Left ventricle myocardium inferior (tissue), 1 donor: ENCODE measurements at places on chromosomes 1 and 21.
A peak's percentile ranks its signal among the peaks of the same experiment; 100 is the strongest.

GRCh38 chr1:84855691-84856630, 37.0 kb downstream of the LPAR3 start:
- no peak for DNase-seq

DNA sequence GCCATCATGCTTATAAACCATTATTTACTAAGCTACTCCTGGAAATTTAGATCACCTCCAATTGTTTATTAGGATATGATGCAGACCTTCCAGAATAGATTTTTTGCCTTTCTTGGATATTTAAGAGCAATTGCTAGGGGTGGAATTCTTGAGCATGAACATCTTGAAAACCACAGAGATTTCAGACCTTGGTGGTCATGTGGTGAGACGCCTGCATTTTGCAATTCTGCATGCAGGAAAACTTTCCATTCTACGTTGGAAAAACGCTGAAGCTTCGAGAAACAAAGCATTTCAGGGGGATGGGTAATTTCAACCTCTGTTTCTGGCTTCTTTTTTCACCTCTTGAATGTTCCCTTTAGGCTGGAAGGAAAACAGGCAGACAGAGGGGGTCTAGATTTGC, 596.3 kb downstream of the KIF26B start:
- no peak for DNase-seq

- DNase-seq, result no peak
Measured at GRCh38 chr1:63682936-63683335, 89.7 kb downstream of the PGM1 start.

GRCh38 chr1:160711602-160712311, at the start of gene CD48:
TSS of gene CD48 (minus strand) at chr1:160711822. CDS start at chr1:160711763, 59 bp downstream.
- DNase-seq, result no peak

DNA sequence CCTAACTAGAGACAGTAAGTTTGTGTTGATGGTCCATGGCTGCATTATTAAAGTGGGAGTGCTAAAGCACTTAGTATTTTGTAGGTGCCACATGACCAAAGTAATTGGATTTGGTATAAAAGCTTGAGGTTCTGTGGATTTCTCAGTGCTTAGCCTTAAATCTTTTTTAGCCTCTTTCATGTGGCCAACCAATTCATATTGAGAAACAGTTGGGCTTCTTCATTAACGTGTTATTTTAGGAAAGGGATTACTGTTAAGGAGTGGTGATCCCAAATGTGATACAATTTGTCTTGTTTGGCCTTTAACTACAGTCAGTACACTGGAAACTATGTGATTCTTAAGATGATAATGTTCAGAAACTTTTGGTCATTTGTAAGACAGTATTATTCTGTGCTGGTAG, 25.5 kb downstream of the MAN1A2 start:
- DNase-seq, result no peak

DNA sequence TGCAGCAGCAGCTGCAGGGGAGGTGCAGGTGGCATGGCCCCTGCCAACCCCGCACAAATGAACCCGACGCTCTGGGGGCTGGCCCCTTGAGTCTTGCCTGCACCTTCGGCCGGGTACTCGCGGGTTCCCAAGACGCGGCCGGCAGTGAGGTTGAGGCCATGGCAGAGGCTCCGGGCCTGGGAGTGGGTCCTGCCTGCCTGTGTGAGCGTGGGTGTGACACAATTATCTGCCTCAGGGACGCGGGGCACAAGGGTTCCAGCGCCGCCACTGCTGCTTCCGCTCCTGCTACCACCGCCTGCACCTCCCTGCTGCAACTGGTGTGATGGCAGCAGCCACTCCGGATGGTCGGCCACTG, 20.9 kb upstream of the TGFB2 start:
- DNase-seq, result no peak

DNA sequence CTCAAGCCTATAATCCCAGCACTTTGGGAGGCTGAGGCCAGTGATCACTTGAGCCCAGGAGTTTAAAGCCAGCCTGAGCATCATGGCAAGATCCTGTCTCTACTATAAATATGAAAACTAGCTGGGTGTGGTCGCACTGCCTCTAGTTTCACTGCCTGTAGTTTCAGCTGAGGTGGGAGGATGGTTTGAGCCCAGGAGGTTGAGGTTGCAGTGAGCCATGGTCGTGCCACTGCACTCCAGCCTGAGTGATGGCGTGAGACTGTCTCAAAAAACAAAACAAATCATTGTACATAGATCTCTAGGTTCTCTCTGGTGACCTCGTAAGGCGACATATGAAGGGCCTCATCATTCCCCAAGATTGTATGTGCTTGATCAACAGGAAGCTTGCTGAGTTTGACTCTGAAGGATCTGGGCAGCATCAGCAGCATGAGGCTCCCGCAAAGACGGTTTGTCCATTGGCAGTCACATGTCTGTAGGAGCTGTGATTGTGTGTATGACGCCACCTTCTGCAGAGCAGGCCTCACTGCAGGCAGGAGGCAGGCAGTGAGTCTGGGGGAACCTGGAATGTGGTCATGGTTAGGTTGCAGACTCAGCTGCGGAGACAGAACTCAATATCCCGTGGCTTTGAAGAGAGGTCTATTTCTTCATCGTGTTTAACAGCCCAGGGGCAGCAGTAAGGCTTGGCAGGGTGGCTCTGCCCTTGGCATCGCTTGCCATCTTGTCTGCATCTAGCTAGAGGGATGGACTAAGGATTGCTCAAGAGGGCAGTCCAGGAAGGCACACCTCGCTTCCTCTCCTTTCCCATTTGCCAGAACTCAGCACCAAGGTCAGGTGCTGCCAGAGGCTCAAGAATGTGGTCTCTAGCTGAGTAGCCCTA, 14.0 kb downstream of the ATP5PO start:
- DNase-seq, result no peak

- no peak for DNase-seq
Measured at GRCh38 chr1:110982320-110982719, 18.6 kb upstream of the LRIF1 start.

DNA sequence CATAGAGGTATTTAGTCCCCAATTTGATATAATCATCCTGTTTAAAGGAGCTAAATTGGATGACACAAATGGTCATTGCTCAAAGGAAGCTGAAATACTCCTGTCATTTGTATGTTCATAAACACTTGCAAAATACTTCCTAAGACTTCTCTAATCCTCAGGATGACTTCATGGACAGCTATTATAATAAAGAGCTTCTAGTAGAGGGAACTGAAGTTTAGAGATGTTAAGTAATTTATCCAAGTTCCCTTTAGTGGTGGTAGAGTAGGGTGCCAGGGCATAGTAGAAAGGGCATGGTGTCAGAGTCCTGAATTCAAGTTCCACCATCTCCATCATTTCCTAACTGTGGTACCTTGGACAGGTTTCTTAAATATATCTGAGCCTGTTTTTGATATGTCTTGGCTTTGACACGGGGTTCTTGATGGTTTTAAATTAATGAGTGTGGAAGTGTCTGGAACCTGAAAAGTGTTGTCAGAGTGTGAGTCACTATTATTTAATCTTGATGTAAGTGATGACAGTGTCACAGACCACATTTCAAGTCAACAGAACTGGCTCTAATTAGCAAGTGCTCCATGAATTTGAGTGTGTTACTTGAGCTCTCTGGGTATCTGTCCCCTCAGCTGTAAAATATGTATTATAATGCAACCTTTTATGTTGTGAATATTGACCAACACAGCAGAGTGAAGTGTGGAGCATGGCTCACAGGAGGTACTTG, 12.1 kb upstream of the GBP6 start:
- no peak for DNase-seq

GRCh38 chr1:79052829-79053449, 46.4 kb upstream of the ADGRL4 start:
- DNase-seq, result no peak

GRCh38 chr1:209993061-209993830, 55.2 kb downstream of the SYT14 start:
- DNase-seq, result no peak

DNA sequence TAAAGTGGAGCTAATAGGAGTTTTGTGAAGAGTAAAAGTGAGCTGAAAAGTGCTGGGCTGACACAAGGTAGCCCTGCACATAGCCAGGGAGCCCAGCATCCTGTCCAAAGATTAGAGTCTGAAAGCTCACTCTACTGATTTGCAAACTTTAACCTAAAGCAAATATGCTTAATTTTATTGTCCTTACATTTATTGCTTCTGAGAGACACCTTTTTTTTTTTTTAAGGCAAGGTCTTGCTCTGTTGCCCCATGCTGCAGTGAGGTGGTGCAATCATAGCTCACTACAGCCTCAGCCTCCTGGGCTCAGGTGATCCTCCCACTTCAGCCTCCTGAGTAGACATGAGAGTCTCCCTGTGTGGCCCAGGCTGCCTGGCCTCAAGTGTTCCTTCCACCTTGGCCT, 16.5 kb downstream of the MGST3 start:
- DNase-seq, result no peak

GRCh38 chr1:54861070-54861761, 25.8 kb downstream of the DHCR24 start:
- no peak for DNase-seq

GRCh38 chr1:221712198-221712684, 29.6 kb downstream of the DUSP10 start:
- no peak for DNase-seq

GRCh38 chr21:37582590-37582989, 216.0 kb downstream of the DYRK1A start:
- no peak for DNase-seq

DNA sequence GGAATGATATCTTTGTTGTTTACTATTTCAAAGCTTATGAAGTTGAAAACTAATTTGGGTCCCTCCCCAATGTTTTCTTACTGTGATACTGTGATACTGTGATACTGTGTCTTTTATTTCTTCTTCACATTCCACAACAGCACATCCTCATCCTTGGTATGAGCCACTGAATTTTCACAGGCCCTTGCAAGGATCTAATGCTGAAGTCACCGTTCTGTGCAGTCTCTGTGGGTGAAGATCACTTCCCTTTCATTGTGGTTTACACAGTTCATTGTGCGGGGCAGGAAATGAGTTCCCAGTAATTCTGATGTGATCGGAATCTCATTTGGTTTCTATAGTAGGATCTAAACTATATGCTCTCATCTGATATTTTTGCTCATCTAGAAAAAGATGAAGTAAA, 32.1 kb upstream of the PAXBP1 start:
- DNase-seq, result no peak

DNA sequence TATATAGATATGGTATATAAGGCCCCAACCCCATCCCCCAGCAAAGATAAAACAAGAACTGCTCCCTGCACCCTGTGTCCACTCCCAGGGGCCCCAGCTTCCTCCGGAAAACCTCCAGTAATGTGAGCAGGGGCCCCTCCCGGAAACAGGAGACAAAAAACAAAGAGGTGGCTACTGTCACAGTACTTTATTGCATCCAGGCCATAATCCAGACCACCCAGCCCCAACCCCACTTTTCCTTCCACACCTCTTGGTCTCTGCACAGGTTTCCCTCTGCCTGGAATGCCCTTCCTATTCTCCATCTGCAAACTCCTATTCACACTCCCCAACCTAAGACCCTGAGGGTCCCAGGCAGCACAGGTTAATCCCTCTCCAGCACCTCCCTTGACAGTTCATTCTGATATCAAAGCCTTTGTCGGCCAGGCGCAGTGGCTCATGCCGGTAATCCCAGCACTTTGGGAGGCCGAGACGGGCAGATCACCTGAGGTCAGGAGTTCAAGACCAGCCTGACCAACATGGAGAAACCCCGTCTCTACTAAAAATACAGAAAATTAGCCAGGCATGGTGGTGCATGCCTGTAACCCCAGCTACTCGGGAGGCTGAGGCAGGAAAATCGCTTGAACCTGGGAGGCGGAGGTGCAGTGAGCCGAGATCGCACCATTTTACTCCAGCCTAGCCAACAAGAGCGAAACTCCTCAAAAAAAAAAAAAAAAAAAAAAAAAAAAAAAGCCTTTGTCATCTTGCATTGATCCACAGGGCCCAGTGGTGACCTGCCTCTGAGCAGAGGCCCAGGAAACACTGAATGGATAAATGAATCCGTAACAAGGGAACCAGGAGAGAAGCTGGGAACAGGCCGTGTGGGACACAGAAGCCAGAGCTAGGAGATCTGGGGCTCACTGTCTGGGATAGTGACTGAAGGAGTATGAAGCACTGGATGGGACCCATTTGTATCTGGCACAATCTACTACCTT, 2.3 kb upstream of the AUNIP start:
- peak; percentile 31 for DNase-seq

GRCh38 chr1:167790117-167790516, 68.3 kb downstream of the MPZL1 start:
- no peak for DNase-seq

DNA sequence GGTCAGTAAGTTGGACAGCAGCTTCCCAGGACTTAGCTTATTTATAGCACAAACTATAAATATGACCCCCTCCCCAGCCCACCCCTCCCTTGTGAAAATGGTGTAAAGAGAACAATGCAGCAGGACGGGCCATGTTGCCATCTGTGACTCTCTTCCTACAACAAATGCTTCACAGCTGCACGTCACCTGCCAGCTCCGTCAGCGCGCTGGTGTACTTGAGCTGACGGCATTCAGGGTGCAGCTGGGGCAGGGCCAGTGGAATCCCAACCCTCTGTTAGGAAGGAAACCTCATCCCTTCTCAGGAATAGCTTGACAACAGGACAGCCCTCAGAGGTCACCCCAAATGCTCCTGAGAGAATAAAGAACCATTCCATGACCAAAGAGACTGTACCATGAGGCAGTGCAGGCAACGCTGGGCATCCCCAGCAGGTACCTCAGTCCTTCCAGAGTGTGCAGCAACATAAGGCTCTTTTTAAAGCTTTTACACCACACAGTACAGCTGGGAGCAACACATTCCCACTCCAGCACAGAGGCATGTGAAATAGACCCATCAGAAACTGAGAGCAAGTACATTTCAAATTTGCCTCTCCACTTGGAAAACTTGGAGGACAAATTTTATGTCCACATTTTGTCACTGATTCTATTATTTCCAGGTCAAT, 85.0 kb downstream of the ATP1A1 start:
- DNase-seq, result no peak

DNA sequence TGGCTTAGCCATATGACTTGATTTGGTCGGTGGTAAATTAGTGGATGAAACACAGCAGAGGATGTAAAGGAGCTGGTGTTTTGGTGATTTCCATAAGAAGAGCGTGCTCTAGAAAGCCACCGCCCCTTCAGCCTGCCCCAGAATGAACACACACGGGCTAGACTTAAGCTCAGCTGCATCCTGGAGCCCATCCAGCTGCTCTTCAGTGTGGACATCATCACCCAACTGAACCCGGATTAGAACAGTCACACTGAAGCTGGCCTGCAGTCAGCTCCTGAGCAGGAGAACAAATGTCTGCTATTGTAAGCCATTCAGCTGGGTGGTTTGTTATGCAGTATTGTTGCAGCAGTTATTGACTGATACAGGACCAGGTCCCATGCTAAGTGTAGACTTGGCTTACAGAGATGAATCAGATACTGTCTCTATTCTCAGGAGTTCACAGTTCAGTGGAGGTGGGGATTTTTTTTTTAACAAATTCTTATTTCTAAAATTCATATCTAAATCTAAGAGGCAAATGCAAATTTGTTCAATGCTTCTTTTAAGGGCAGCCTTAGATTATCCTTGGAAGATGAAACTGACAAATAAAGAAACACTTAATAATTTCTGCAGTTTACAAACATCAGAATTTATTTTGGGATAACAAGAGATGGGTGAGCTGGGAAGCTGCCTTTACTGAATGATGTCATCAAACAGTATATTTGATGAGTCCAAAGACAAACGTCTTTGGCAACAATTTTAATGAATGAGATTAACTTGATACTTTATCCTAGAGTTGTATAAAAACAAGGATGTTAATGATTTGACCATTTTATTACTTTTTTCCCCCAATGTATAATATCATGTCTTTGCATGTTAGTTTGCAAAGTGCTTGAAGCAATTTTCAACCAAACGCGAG, 251.2 kb downstream of the TRABD2B start:
- DNase-seq, result no peak
